ENCODE measurements at places on chromosomes 1 and 21.

GRCh38 chr1:207071426-207071825 lies 17.2 kb upstream of the C4BPB start:
- no peak for DNase-seq

GRCh38 chr1:10338611-10339010 lies 60.3 kb upstream of the PGD start:
- no peak for DNase-seq

DNA sequence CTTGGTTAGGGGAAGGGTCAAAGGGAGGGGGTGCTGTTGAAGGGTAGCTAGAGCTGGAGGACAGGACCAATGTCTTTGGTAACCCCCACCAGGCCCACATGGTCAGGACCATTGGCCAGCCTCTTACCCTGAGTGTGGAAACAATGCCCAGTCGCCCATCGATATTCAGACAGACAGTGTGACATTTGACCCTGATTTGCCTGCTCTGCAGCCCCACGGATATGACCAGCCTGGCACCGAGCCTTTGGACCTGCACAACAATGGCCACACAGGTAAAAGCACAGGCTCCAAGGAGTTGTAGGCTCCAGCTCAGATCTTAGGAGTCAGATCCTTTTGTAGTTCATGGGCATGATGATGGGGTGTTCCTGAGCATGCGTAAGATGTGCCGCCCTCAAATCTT lies 3.8 kb downstream of the CA14 start:
- no peak for DNase-seq

- DNase-seq: no peak
Measured at GRCh38 chr1:238779716-238780115, 606.7 kb upstream of the CHRM3 start.

DNA sequence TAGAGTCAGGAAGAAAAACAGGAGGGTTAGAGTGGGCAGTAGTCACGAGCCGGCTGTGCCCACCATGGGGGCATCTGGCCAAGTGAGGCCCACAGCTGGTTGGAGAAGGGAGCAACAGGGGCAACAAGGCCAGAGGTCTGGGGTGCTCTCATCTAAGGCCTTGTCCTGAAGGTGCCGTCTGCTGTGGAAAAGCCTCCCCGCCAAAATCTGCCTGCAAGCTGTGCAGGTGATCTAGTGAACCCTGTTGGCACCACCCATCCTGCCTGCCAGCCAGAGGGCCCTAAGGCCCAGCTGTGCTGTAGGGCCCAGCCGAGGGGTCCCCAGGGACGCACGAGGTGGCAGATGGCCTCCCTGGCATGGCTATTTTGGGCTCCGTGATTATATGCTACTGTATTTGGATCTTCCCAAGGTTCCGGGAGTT lies 51.3 kb downstream of the LGR6 start:
- no peak for DNase-seq

DNA sequence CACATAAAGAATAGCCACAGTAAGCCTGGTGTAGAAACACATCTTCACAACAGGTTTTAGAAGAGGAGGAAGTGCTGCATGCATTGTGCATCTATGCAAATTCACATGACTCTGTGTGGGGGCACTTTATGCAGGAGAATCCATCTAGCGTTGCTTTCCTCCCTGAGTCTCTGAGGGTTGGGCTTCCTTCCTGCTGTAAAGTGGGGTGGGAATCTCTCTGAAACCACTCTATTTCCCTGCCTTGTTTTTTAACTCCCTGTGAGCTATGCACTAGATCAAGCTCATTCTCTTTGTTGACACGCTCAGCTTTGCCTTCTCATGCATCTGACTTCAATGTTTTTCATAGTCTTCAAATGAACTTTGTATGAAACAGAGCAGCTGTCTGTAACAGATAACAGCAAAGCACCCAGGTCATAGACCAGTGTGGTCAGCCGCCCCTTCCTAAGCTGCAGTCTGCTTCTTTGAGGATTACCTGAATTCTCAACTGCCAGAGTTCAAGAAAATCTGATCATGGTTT lies 102.7 kb upstream of the DPH5 start:
- no peak for DNase-seq

DNA sequence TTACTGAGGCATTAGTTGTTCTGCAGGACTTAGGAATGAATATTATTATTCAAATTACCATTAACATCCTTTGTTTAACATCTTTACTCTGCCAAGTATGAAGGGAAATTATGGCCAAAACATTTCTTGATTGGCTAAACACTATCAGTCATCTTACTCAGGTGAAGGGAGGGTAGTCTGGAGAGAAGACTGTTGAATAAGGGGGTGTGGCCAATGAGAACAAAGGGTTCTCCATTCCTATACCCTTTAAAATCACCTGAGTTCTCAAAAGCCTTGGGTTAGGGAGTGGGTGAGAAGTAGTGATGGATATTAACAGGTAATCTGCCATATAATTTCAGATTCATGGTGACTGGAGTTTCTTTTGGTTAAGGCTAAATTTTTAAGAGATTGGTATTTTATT lies 19.3 kb downstream of the CRYZL1 start:
- no peak for DNase-seq

- no peak for DNase-seq
Measured at GRCh38 chr1:106880226-106880625, 176.2 kb upstream of the PRMT6 start.

DNA sequence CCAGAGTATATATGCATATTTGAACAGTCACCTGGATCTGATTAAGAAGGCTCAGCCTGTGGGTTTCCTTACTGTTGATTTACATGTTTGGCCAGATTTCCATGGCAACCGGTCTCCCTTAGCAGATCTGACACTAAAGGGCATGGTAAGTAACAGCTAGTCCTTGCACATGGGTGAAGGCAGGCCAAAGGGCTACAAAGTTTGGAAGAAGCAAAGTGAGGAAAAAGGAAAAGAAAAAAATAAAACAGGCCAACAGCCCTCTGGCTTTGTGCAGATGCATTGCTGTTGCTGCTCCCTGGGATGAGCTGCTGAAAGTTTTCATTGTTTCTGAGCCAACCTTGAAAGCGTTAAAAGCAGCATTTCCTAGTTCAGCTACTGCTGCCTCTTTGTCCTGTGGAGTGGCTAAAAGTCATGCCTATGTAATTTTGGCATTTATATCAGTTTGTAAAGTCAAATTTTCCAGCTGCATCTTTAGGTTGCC lies 176.5 kb upstream of the HOOK1 start:
- DNase-seq: no peak

GRCh38 chr1:192485692-192486436 lies 89.7 kb upstream of the RGS1 start:
- no peak for DNase-seq

DNA sequence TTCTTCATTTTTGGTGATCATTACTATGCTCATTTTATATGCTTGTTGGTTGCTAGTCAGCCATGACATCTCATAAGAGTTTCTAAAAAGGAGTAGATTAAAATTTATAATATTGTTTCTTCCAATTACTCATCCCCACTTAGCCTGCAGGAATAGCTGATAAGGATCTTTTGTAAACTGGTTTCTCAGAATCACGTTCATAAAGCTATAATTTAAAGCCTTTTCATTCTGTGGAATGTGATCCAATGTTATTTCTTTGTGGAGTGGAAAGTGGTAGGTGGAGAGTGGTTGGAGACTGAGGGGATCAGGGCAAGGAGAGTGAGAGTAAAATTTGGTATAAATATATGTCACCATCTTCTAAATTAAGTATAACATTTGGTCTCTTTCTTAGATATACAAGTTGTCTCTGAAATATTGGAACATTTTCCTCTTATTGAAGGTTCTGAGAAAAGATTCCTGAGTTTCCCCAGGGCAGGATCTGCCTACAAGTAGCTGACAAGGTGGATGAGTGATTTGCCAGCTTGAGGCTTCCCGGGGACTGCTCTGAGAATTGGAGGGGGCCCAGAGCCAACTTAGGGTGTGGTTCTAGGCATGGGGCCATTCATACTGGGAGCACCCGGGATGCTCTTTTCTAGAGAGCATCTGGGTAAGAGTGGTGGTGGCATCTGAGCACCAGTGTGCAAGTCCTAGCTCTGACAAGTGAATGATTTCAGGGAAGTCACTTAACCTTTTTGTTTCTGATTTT lies 116.4 kb downstream of the TBX19 start:
- DNase-seq: no peak

- no peak for DNase-seq
Measured at GRCh38 chr21:26847002-26847401, 1.8 kb upstream of the ADAMTS1 start.

DNA sequence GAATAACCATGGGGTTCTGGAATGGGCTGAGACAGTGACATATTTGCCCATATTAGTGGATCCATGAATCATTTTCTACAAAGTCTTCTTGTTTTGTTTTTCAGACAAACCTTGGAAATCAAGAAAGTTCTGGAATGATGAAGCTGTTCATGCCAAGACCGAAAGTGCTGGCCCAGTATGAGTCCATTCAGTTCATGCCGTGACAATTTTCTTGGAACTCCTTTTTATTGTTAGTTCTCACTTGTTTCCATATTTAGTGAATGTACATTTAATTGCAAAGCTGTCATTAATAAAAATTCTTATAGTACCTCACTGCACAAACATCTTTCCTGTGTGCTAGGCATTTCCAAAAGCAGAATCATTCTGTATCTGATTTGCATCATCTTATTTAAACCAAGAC lies 100.6 kb upstream of the KCNJ15 start:
- DNase-seq: no peak

Measured in T follicular helper cell (primary cell).